Body of pancreas (tissue), 4 donors: ENCODE measurements at places on chromosomes 2 and 18. TPM values are rescaled to one million over a fixed set of nuclear protein-coding genes. Genes with fewer than 3 reads are reported as not detected.

LIPG gene
- 0.66 TPM for total RNA-seq

DNA sequence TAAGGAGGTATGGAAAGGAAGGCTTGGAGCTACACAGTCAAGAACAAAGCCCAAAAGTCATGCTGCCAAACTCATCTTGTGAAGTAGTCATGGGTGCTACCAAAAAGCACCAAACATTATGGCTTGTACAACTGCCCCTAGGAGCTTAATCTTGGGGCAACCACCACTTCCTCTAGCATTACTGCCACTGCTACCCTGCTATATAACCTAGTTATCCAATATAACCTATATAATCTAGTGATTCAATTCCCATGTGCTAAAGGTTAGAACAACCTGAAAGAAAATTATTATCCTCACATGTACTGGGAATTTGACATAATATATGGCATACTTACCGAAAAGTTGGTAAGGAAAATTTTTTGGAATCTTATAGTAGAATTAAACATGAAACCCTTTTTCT, 102.6 kb upstream of the RBBP8 start:
- no peaks in the 10 kb centered on the region for H3K36me3 ChIP-seq
- H3K4me1 ChIP-seq, result no peaks in the 10 kb centered on the region
- no peaks in the 10 kb centered on the region for H3K27me3 ChIP-seq
- no peak for DNase-seq

UBR3 gene
- 52.1 TPM for total RNA-seq

DNA sequence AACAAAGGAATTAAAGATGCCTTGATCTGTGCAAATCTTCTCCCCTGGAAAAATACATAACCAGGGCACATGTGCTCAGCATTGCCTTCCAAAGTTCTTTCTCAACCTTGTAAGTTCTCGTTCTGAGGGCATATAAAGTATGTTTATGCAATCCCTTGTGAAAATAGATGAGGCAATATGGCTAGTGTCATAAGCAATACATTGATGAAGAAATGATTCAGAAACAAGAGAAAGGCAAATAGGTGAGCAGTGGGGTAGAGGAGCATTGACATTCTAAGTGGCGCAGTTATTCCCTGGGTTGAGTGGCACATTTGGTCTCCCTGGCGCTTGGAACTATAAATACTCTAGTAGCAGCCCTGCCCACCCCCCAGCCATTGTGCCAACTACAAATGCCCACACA, 57.4 kb upstream of the PGAP1 start:
- no peak overlapping the region for H3K4me3 ChIP-seq
- H3K36me3 ChIP-seq, result no peaks in the 10 kb centered on the region
- H3K27ac ChIP-seq, result no peak overlapping the region
- H3K27me3 ChIP-seq, result no peaks in the 10 kb centered on the region
- DNase-seq, result no peak

DNA sequence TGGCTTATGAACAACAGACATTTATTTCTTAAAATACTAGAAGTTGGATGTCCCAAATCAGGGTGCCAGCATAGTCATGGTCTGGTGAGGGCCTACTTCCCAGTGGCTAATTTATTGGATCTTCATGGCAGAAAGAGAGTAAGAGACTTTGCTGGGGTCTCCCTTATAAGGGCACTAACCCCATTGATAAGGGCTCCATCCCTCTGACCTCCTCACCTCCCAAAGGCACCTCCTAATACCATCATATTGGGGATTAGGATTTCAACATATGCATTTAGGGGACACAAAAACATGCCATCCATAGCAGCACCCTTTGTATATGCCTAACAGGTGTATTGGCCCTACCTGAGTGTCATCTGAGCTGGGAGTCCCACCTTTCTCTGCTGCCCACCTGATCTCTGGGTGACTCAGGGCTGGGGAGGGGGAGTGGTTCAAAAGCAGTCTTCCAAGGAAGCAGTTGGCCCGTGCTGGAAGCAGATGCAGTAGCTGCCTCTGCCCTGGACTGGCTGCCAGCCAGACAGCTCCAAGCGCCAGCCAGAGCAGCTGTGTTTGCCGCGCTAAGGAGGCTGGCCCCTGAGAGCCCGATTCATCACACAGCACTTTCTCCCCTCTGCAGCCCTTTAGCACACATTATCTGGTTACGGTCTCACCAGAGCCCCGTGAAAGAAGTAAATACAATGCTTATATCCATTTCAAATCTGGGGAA, 84.6 kb downstream of the SMAD7 start:
- H3K27ac ChIP-seq, result no peak overlapping the region
- H3K27me3 ChIP-seq, result no peaks in the 10 kb centered on the region
- H3K4me3 ChIP-seq, result no peak overlapping the region
- peak; percentile 77 for DNase-seq
- H3K4me1 ChIP-seq, result peaks cover 7% of the 10 kb centered on the region

GRCh38 chr2:126905991-126906390, 7.3 kb downstream of the TEX51 start:
- no peaks in the 10 kb centered on the region for H3K4me1 ChIP-seq
- H3K27me3 ChIP-seq, result no peaks in the 10 kb centered on the region
- no peaks in the 10 kb centered on the region for H3K36me3 ChIP-seq
- DNase-seq, result no peak
- H3K4me3 ChIP-seq, result no peak overlapping the region

DNAH7 gene
- 11.2 TPM for total RNA-seq

AKAIN1 gene
- total RNA-seq, result not detected

- no peaks in the 10 kb centered on the region for H3K4me1 ChIP-seq
- DNase-seq, result no peak
- no peaks in the 10 kb centered on the region for H3K36me3 ChIP-seq
- H3K4me3 ChIP-seq, result no peak overlapping the region
- H3K27me3 ChIP-seq, result no peaks in the 10 kb centered on the region
Measured at GRCh38 chr2:173441222-173441621, 86.5 kb downstream of the CDCA7 start.

DNA sequence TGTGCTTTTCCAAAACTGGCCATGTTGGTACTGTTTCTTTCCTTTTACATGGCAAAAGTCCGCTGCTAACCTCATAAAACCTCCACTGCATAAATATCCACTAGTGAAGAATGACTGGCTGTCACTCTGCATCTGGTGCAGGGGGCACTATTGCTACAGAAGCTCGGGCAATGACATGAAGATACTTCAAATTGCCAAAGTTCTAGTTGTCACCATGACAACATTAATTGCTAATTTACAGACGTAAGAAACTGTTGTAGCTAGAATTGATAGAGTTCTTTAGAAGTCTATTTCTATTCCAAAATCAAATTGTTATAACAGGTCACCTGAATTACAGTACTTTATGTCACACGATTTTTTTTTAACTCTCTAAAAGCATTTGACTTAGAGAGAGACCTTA, 845 bp downstream of the CFAP210 start:
- peaks cover 19% of the 10 kb centered on the region for H3K4me1 ChIP-seq
- no peak overlapping the region for H3K4me3 ChIP-seq
- H3K27ac ChIP-seq, result no peak overlapping the region
- H3K36me3 ChIP-seq, result no peaks in the 10 kb centered on the region
- no peaks in the 10 kb centered on the region for H3K27me3 ChIP-seq
- no peak for DNase-seq

- H3K27ac ChIP-seq, result no peak overlapping the region
- no peak for DNase-seq
- H3K27me3 ChIP-seq, result no peaks in the 10 kb centered on the region
Measured at GRCh38 chr2:74747411-74748080, 86.4 kb upstream of the HK2 start.

GRCh38 chr18:61972389-61973264, 79.8 kb upstream of the RNF152 start:
- H3K4me3 ChIP-seq, result no peak overlapping the region
- no peaks in the 10 kb centered on the region for H3K4me1 ChIP-seq
- no peak overlapping the region for H3K27ac ChIP-seq
- no peaks in the 10 kb centered on the region for H3K27me3 ChIP-seq

C2orf15 gene
- total RNA-seq, result 3.9 TPM

TPGS2 gene
- total RNA-seq, result 32.2 TPM

- no peak for DNase-seq
- peaks cover 6% of the 10 kb centered on the region for H3K4me1 ChIP-seq
- no peak overlapping the region for H3K4me3 ChIP-seq
- no peak overlapping the region for H3K27ac ChIP-seq
- H3K36me3 ChIP-seq, result no peaks in the 10 kb centered on the region
- H3K27me3 ChIP-seq, result no peaks in the 10 kb centered on the region
Measured at GRCh38 chr18:2854875-2855274, 8.1 kb downstream of the EMILIN2 start.

SPHKAP gene
- not detected for total RNA-seq

LOXHD1 gene
- 0.26 TPM for total RNA-seq
